ENCODE measurements at places on chromosomes 3 and 15.

DNA sequence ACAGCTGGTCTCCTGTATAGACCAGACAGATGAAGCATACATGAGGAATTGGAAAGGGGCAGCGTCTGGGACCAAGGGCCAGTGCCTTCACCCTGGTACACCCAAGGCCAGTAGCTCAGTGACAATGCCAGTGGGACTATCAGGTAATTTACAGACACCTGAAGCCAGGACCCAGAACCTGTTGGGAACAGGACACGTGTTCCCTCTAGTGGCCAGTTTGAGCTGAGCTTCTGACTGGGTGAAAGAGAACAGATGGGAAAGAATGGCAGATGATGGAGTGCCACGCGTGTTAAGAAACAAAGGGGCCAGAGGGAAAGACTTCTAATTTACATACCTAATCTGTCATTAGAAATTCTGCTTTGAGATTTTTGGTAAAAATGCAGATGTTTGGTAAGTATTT lies 5.1 kb upstream of the SLC25A38 start:
- peak; percentile 17 for DNase-seq

- DNase-seq: no peak
Measured at GRCh38 chr3:149091983-149092382, 5.7 kb upstream of the HLTF start.

DNA sequence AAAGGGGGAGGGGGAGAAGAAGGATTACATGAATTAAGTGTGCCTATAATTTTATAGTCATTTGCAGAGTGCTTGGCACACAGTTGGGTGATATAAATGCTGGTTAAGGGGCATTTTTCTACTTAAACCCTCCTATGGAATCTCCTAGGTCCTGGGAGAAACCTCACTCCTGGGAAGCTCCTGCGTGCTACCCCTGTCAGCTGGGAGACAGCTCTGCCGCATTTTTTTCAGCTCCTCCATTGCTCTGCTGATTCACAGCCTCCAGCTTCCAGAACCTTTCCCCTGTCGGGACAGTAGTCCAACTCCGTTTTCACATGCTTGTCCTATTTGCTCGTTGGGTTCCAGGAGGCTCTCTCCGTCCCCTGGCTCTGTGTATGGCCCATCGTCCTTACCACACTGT lies 59.2 kb downstream of the CHRD start:
- no peak for DNase-seq

GRCh38 chr3:66236281-66236680 lies 15.5 kb downstream of the SLC25A26 start:
- no peak for DNase-seq

DNA sequence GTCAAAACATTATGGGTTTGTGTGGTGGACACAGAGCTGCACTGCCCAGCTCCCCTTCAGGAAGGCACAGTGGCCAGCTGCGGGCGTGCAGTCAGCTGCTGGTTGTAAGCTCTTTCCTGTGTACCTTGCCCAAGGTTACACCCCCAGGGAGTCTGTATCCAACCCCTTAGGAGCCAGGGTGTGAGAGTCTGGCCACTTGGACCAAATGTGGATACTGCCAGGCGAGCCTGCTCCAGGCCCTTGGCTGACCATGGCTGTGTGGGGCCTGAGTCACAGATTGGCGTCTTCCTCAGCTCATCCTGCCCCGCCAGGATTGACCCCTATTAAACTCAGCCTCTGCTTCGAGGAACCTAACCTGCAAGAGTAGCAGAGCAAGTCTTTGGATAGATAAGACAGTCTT lies 56.9 kb downstream of the ABHD5 start:
- DNase-seq: no peak

DNA sequence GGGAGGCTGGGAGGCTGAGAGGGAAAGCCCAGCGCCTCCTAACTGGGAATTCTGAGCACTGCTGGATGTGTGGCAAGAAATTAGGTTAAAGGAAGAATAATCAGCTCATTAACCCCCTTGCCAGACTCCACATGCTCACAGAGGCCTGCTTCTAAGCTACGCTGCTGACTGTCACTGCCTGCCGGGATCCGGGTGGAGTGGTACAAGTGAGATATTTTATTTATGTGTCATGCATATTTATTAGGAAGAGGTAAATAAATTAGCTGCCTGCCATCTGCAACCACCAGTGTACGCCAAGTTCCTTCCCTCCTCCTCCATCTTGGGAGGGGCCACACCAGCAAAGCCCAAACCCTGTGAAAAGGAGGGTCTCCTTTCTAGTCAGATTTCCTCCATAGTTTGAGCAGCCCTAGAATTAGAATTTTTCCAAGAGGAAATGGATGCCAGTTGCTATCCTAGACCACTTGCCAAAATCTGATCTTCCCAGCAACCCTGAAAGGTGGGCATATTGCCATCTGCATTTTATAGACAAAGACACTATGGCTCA lies 43.5 kb upstream of the GRIP2 start:
- no peak for DNase-seq

DNA sequence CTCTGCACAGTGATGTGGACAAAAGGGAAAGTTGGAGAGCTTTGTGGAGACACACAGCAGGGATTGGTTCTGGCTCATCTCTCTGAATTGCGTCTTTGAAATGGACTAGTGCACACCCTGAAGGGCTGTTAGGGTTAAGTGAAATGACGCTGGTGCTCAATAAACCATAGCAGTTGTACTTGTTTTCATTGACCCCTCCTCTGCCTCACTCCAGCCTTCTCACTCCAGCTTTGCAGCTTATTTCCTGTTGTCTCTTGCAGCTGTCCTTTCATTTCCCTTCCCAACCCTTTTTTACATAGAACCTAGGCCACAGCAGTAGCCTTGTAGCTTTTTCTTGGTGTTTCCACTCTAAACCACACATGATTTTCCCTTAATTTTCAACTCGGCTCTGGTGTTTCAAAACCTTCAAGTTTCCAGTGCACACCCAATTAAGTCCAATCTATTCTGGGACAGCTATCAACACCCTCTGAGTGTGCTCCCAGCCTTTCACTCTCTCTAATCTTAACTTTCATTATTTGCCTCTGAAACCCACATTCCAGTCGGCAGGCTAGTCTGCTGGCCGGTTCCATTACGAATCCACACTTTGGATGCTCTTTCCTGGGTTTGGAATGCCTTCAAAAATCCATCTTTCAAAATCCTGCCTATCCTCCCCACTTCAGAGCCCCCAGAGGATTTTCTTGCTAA lies 6.4 kb downstream of the C3orf52 start:
- DNase-seq: no peak

DNA sequence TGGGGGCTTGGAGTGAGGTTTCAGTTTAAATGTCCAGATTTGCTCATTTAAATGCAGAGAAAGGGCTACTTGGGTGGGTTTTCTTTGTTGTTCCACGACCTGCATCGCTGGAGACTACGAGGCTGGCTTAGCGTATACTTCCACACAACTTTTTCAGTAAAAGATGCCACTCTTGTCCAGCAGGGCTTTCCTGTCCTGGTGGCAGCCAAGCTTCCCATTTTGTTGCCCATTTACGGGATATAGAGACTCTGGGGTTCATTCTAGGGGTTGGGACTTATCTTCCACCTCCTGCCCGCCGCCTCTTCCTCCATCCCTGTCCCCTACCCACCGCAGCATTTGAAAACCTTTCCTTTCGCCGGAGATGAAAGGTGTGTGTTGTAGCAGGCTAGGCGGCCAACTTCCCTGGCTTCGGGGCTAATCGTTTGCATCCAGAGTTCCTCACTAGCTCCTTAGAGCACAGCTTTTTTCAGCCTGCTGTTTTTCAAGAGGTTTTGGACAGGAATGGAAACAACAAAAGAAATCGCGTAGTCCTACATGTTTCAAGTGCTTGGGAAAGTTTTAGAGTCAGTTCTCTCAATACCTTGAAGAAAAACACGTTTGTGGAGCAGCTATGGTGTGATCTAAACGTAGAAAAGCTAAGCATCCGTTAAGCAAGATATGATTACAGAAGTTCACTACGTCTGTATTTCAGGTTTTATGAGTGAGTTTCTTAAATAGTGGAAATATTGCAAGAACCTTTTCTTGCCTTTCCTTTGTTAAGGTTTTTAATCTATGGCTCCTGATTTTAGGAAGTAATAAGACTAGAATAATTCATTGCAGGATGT lies 843 bp downstream of the CHRNA5 start:
- DNase-seq: peak; percentile 5

DNA sequence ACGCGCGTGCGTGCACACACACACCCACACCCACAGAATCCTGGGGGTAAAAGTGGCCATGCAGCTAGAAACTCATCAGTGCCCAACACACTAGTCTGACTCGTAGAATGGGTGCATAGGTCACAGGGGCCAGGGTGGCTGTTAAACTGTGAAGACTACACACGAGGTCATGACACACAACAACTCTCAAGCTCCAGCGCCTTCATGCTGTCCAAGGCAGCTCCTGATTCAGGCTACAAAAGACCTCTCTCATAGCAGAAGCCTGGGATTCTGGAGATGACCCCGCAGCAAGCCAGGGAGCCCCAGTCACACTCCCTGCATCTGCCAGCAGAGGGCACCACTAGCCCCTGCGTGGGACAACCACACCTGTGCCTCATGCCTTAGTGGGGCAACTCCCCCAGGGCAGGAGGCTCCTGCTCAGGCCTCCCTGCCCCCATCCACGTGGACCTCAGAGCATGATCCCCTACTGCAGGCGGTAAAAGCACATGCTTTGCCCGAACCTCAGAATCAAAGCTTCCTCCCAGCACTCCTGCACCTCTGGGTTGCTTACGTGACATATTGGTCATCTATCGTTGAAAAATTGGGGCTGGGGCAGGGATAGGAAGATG lies 93.1 kb downstream of the LRIG1 start:
- DNase-seq: peak; percentile 59

GRCh38 chr15:43440721-43441281 lies 52.2 kb downstream of the TP53BP1 start:
- DNase-seq: peak; percentile 92

GRCh38 chr3:115081444-115081843 lies 65.6 kb downstream of the ZBTB20 start:
- DNase-seq: no peak

DNA sequence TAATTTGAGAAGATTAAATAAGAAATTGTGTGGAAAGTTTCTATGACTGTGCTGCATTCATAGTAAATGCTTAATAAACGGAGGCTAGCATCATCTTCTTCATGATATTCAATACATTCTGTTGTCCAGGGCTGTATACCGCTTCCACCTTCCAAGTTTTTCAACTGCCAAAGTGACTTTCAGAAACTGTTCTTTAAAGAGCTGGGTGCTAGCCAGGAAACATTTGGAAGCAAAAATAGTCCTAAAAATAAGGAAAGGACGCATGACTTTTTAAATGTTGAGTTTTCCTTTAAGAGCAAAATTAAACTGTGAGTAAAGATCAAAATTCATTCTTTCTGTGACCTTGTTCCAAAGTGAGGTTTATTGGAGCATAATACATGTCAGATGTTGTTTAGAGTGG lies 9.4 kb upstream of the ERC2 start:
- DNase-seq: no peak

DNA sequence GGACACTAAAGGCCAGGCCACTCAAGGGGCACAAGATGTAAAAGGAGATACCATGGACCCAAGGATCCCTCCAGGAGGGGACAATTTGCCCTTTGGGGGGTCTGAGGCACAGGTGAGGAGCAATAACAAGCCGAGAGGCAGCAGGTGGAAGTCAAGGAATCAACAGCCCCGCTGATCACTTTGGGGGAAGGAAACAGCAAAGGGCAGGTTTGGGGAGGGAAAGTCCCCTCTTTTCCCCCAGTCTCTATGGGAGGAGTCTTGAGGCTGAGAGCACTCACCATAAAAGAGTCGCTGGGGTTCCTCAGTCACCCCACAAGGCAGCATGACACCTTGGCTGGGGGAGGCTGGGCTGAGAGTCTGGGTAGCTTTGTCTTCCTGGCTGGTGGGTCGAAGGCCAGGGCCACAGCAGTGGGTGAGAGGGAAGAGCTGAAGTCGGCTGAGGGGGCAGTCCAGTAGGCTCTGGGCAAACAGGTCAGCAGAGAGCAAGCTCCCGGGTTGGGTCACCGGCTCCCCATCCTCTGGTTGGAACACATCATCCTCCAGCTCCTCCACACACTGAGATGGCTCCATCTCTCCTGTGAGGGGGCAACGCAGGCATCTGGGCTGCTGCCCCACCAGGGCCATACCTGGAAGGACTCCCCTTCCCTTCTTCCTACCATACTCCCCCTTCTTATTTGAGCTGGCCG lies 3.0 kb downstream of the BMF start:
- DNase-seq: peak; percentile 54

DNA sequence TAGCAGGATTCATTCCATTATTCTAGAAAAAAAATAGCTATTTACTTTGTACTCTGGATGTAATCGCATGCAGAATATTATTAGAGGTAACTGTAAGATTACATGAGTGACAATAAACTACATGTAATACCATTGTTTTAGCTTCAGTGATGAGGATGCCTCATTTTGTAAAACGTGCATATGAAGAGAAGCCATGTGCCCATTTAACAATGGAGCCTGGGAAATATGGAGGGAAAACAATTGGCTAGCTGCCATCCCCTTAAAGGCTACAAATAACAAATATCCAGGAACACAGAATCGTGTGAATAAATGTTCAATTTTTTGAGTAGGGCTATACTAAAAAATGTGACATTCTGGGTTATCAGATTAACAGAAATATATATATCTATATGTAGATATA lies 151.1 kb downstream of the SAMMSON start:
- no peak for DNase-seq

GRCh38 chr3:48426401-48426909 lies 3.4 kb downstream of the PLXNB1 start:
- DNase-seq: no peak

- peak; percentile 74 for DNase-seq
Measured at GRCh38 chr3:52174896-52175295, 20.7 kb upstream of the POC1A start.

DNA sequence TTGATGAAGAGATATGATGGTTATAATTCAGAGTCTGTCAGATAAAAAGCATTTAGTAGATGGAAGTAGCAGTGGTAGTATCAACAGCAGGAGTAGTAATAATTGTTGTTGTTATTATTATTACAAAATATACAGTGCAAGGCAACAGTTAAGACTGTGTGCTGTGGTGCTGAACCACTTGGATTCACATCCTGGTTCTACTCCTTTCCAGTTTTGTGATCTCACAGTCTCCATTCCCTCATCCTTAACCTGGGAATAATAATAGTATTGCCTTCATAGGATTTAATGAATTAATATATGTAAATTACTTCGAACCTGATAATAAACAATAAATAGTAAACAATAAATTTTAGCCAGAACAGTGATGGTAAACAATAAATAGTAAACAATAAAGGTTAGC lies 37.1 kb upstream of the TSC22D2 start:
- DNase-seq: no peak

DNA sequence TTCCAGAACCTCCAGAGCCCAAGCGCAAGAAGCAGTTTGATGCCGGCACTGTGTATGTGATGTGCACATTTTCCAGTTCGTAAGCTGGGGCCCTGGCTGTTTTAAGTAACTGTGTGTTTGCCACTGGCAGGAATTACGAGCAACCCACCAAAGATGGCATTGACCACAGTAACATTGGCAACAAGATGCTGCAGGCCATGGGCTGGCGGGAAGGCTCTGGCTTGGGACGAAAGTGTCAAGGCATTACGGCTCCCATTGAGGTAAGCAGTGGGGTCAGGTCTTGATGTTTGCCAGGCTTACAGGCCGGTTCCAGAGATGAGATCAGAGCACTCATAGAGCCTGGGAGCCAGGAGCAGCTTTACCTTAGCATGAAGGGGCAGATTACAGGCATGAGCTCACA lies 28.4 kb downstream of the RBM5 start:
- no peak for DNase-seq
